Pancreas (tissue), 10 donors: ENCODE measurements at places on chromosomes 11 and 22. TPM values are rescaled to one million over a fixed set of nuclear protein-coding genes. Genes with fewer than 3 reads are reported as not detected.

SCO2 gene
- 1.5 TPM for total RNA-seq

RASSF10 gene
- total RNA-seq = 0.06 TPM

KRTAP5-9 gene
- not detected for total RNA-seq

NOX4 gene
- total RNA-seq = 2.6 TPM

TP53AIP1 gene
- total RNA-seq = not detected

ISX gene
- not detected for total RNA-seq

LUZP2 gene
- total RNA-seq = not detected

PDXP gene
- 6.4 TPM for total RNA-seq

ARHGAP32 gene
- total RNA-seq = 22.5 TPM

- no peak for DNase-seq
- H3K4me1 ChIP-seq = no peaks in the 10 kb centered on the region
- H3K4me3 ChIP-seq = no peak overlapping the region
- H3K27ac ChIP-seq = no peak overlapping the region
- peaks cover 8% of the 10 kb centered on the region for H3K36me3 ChIP-seq
These were observed 20.1 kb upstream of the ACAT1 start for GRCh38 chr11:108101090-108101775.

DNA sequence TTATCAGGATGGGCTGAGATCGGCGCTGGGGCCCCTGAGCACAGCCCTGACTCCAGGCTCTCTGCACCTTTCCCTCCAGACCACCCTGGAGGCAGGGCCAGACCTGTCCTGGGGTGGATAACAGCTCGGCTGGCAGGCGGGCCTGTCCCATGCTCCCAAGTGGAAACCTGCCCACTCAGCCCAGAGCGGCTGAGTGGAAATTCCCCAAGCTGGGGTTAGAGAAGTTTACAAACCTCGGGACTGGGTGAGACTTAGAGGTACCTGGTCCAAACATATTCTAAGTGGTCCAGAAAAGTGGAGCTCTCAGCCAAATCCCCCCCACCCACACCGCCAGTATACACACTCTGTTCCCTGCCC, 4.8 kb upstream of the FXYD2 start:
- no peaks in the 10 kb centered on the region for H3K27me3 ChIP-seq
- no peak overlapping the region for H3K4me3 ChIP-seq
- DNase-seq = peak; percentile 18
- H3K4me1 ChIP-seq = peaks cover 12% of the 10 kb centered on the region

DNA sequence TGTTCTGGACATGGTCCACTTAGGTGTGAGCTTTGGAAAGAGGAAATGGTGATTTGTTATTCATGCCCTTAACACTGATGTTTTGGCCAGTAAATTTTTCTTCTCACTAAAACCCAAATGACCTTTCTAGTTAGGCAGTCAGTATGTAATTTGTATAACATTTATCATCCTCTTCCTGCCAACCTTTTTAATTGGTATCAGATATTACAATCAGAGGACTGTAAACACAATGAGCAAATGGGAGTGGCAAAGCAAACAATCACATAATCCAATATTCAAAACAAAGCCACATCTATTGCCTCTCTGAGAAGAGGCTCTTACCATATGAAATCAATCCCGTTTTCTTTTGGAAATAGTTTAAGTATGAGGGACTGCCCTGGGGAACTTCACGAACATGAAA, 49.1 kb downstream of the BBOX1 start:
- H3K27me3 ChIP-seq = no peaks in the 10 kb centered on the region
- H3K4me3 ChIP-seq = no peak overlapping the region
- H3K27ac ChIP-seq = no peak overlapping the region
- no peaks in the 10 kb centered on the region for H3K4me1 ChIP-seq

GRCh38 chr11:77183431-77183984, 55.5 kb downstream of the MYO7A start:
- H3K27ac ChIP-seq = no peak overlapping the region
- H3K36me3 ChIP-seq = no peaks in the 10 kb centered on the region
- DNase-seq = no peak
- no peaks in the 10 kb centered on the region for H3K27me3 ChIP-seq
- H3K4me1 ChIP-seq = no peaks in the 10 kb centered on the region

- H3K27me3 ChIP-seq = no peaks in the 10 kb centered on the region
- no peak overlapping the region for H3K4me3 ChIP-seq
- no peak for DNase-seq
- no peak overlapping the region for H3K27ac ChIP-seq
These were observed 12.2 kb upstream of the ANKK1 start for GRCh38 chr11:113375402-113375801.

DNA sequence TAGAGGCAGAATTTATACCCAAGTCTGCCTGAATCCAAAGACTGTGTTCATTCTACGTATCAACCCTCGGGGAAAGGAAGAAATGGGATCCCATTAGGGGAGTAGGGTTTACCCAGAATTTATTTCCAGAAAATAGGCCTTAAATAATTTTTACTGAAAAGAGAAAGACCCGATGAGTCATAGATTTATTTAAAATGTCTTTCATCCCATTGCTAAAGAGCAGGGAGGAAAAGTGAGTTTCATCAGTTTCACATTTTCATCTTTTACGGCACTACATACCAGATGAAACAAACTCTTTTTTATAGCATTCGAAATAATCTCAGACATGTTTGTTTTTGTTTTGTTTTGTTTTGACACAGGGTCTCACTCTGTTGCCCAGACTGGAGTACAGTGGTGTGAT, 31.3 kb downstream of the SLC1A2 start:
- no peak overlapping the region for H3K4me3 ChIP-seq
- no peak overlapping the region for H3K27ac ChIP-seq
- no peaks in the 10 kb centered on the region for H3K36me3 ChIP-seq
- peaks cover 29% of the 10 kb centered on the region for H3K4me1 ChIP-seq
- no peaks in the 10 kb centered on the region for H3K27me3 ChIP-seq

GRCh38 chr11:66875378-66875777, 18.5 kb downstream of the LRFN4 start:
- H3K27ac ChIP-seq = no peak overlapping the region
- DNase-seq = no peak
- no peaks in the 10 kb centered on the region for H3K27me3 ChIP-seq
- H3K4me1 ChIP-seq = no peaks in the 10 kb centered on the region

GRCh38 chr11:30573951-30574350, 12.2 kb downstream of the MPPED2 start:
- no peak overlapping the region for H3K27ac ChIP-seq
- H3K4me3 ChIP-seq = no peak overlapping the region
- H3K27me3 ChIP-seq = no peaks in the 10 kb centered on the region
- no peaks in the 10 kb centered on the region for H3K36me3 ChIP-seq
- H3K4me1 ChIP-seq = no peaks in the 10 kb centered on the region
- DNase-seq = no peak

- DNase-seq = no peak
- no peaks in the 10 kb centered on the region for H3K27me3 ChIP-seq
- H3K4me1 ChIP-seq = no peaks in the 10 kb centered on the region
- H3K27ac ChIP-seq = no peak overlapping the region
- no peaks in the 10 kb centered on the region for H3K36me3 ChIP-seq
- no peak overlapping the region for H3K4me3 ChIP-seq
These were observed 120.2 kb downstream of the TRIM29 start for GRCh38 chr11:120017582-120018150.

- H3K27me3 ChIP-seq = no peaks in the 10 kb centered on the region
- H3K4me3 ChIP-seq = no peak overlapping the region
- H3K27ac ChIP-seq = no peak overlapping the region
- no peaks in the 10 kb centered on the region for H3K36me3 ChIP-seq
- no peaks in the 10 kb centered on the region for H3K4me1 ChIP-seq
These were observed 42.5 kb downstream of the SVIP start for GRCh38 chr11:22787055-22787454.

- no peak overlapping the region for H3K27ac ChIP-seq
- H3K4me3 ChIP-seq = no peak overlapping the region
- H3K27me3 ChIP-seq = no peaks in the 10 kb centered on the region
- H3K36me3 ChIP-seq = no peaks in the 10 kb centered on the region
These were observed 451.5 kb upstream of the FAT3 start for GRCh38 chr11:91773090-91773489.

DNA sequence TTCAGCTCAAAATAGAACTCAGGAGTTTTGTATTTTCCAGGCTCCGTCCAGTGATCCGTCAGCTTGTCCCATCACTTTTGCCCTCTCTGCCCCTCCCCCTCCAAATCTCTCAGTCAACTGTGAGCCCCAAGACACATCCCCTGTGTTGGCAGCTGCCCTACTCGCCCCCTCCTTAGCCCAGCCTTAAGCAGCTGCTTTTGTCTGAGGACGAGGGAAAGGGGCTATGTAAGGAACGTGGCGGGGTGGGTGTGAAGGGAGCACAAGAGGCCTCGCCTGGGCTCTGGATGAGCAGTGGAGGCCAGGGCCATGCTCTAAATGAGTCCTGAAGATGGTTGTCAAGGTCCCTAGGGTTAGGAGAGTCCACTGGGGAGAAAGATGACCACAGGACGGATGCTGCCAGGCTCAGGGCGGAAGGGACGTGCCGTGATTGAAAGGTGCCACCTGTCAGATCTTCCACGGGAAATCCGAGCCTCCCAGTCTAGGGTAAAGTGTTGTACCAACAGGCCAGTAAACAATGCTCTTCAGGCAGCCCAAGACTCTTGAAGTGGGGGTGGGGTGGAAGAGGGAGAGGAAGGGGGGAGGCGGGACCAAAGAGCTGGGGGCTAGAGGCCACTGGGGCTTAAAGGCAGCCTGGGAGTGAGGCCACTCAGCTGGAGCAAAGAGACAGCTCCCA, at the start of gene SMTNL1:
TSS of gene SMTNL1 (plus strand) at position 649 of the 673 bp plus-strand sequence. CDS start 5,048 bp downstream, outside the sequence.
- H3K4me1 ChIP-seq = no peaks in the 10 kb centered on the region
- H3K27ac ChIP-seq = no peak within 1 kb of the TSS
- no peaks in the 10 kb centered on the region for H3K36me3 ChIP-seq
- DNase-seq = no peak
- H3K27me3 ChIP-seq = no peaks in the 10 kb centered on the region

DNA sequence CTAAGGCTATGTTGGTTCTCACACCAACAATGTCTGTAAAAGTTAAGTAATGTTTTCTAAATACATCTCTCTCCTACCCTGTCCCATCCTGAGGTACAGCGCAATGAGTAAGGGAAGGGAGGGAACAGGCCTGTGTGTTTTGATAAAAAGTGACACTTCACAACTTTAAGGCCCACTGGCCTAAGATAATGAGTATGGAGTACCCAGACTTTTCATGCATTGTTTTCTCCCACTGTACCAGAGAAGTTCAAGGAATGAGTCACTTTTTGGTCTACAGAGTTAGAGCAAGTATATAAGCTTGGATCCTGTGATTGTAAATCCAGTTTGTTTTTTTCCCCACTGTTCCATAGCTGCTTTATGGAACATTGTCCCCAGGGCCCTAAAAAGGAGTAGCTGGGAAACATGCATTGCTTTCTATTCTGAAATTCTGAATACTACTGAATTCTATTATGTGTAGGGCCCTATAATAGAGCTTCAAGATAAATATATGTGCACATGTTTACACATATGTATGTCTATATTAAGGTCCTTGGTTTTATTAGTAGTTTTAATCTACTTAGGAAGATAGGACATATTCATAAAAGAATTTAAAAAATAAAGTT, 29.8 kb downstream of the KCNE3 start:
- H3K27me3 ChIP-seq = no peaks in the 10 kb centered on the region
- H3K4me3 ChIP-seq = no peak overlapping the region
- no peak for DNase-seq
- H3K4me1 ChIP-seq = peaks cover under 1% of the 10 kb centered on the region
- H3K36me3 ChIP-seq = no peaks in the 10 kb centered on the region

GRCh38 chr22:49613511-49614270, 214.0 kb downstream of the BRD1 start:
- H3K36me3 ChIP-seq = no peaks in the 10 kb centered on the region
- no peak overlapping the region for H3K4me3 ChIP-seq
- no peak overlapping the region for H3K27ac ChIP-seq
- H3K27me3 ChIP-seq = no peaks in the 10 kb centered on the region
- no peaks in the 10 kb centered on the region for H3K4me1 ChIP-seq
- DNase-seq = no peak

DNA sequence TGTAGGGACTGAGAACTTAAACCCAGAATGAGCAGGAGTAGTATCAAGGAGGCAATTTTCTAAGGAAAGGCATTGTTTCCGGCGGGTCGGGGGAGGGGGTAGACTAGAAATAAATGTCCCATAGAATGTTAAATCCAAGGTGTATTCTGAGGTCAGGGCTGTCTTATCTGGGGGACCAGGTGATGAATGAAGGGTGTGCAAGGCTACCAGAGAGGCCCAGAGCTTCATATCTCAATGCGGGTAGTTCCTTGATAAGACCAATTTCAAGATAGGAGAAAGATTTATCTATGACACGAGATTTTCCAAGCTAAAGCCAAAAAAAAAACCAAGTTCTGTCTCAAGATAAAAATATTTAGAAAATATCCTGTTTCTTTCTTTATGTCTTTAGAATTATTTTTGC, 8.3 kb upstream of the RCE1 start:
- no peaks in the 10 kb centered on the region for H3K27me3 ChIP-seq
- no peaks in the 10 kb centered on the region for H3K4me1 ChIP-seq
- H3K4me3 ChIP-seq = no peak overlapping the region
- no peak overlapping the region for H3K27ac ChIP-seq
- no peaks in the 10 kb centered on the region for H3K36me3 ChIP-seq
- DNase-seq = no peak

- no peak overlapping the region for H3K27ac ChIP-seq
- no peaks in the 10 kb centered on the region for H3K36me3 ChIP-seq
- DNase-seq = no peak
- no peaks in the 10 kb centered on the region for H3K4me1 ChIP-seq
- H3K27me3 ChIP-seq = no peaks in the 10 kb centered on the region
- H3K4me3 ChIP-seq = no peak overlapping the region
These were observed 16.0 kb downstream of the CDC45 start for GRCh38 chr22:19495562-19496323.

DNA sequence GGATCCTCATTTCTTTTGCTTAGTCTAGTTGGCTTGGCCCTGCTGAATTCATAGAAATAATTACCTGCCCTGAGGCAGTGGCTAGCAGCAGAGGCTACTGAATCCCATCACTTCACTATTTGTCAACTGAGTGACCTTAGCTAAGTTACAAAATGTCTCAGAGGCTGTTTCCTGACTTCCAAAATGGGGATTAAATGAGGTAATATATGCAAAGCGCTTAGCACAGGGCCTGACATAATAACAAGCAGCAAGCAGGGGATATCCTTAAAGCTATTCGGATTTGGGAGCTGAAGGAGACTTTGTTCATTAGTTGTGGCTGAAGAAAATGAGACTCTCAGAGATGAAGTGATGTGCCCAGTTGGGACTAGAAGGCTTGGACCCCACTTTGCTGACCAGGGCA, 2.8 kb downstream of the NRGN start:
- H3K4me1 ChIP-seq = no peaks in the 10 kb centered on the region
- no peaks in the 10 kb centered on the region for H3K36me3 ChIP-seq
- no peak overlapping the region for H3K27ac ChIP-seq
- H3K4me3 ChIP-seq = no peak overlapping the region

DNA sequence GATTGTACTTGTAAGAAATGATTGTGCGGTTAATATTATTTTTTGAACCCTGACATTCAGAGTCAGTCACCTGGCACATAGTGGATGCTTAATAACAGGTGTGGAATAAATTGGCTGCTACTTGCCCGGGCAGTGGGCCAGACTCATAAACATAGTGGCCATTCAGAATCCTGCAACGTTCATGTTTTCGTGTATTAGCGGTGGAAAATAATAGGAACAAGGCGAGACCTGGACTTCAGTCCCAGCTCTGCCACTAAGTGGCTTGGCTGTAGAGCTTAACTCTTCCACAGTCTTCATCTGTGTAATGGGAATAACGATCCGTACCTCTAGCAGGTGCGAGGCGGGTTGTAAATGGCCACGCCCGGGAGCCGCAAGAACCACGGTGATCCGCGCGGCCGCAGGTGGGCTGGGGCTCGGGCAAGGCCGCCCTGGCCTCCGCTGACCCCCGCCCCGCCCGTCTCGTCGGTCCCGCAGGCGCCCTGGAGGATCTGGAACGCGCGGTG, 761 bp upstream of the TMEM25 start:
- peak overlapping the region; percentile 76 for H3K4me3 ChIP-seq
- H3K27ac ChIP-seq = peak overlapping the region; percentile 73
- peaks cover 6% of the 10 kb centered on the region for H3K4me1 ChIP-seq
- H3K27me3 ChIP-seq = no peaks in the 10 kb centered on the region
- DNase-seq = peak; percentile 21

- H3K4me3 ChIP-seq = no peak overlapping the region
- no peak overlapping the region for H3K27ac ChIP-seq
- no peak for DNase-seq
- H3K36me3 ChIP-seq = no peaks in the 10 kb centered on the region
These were observed 41.9 kb downstream of the DNHD1 start for GRCh38 chr11:6538945-6539344.
